Left ventricle myocardium inferior (tissue), 1 donor: ENCODE measurements at places on chromosomes 1 and 21. TPM values are rescaled to one million over a fixed set of nuclear protein-coding genes. Genes with fewer than 3 reads are reported as not detected.

SLC22A15 gene
- total RNA-seq: 8.4 TPM

DUSP10 gene
- 4.6 TPM for total RNA-seq

KCNQ4 gene
- 1.5 TPM for total RNA-seq

PACC1 gene
- 2.6 TPM for total RNA-seq

BGLAP gene
- total RNA-seq: 0.30 TPM

NUP210L gene
- 0.30 TPM for total RNA-seq

OR6N2 gene
- not detected for total RNA-seq

HMGCS2 gene
- 65.5 TPM for total RNA-seq

SPRR2A gene
- not detected for total RNA-seq

CD247 gene
- total RNA-seq: 0.82 TPM

AQP10 gene
- 0.16 TPM for total RNA-seq

HIPK1 gene
- 52.2 TPM for total RNA-seq

CD1E gene
- total RNA-seq: not detected

OR2G6 gene
- not detected for total RNA-seq

HFM1 gene
- 1.7 TPM for total RNA-seq

SYNC gene
- total RNA-seq: 16.2 TPM

FAM151A gene
- 0.80 TPM for total RNA-seq

THEM5 gene
- not detected for total RNA-seq

RNU1-2 gene
- 6,072 TPM for total RNA-seq

AMY1B gene
- not detected for total RNA-seq

CD1C gene
- 0.41 TPM for total RNA-seq

LCE1D gene
- not detected for total RNA-seq
